Urinary bladder (tissue), 4 donors: ENCODE measurements at places on chromosomes 6 and 20.
A peak's percentile ranks its signal among the peaks of the same experiment; 100 is the strongest.

- no peak for DNase-seq
These were observed 180.1 kb downstream of the SLC24A3 start for GRCh38 chr20:19392344-19393130.

GRCh38 chr6:47195011-47195650, 114.6 kb downstream of the TNFRSF21 start:
- no peak for DNase-seq

DNA sequence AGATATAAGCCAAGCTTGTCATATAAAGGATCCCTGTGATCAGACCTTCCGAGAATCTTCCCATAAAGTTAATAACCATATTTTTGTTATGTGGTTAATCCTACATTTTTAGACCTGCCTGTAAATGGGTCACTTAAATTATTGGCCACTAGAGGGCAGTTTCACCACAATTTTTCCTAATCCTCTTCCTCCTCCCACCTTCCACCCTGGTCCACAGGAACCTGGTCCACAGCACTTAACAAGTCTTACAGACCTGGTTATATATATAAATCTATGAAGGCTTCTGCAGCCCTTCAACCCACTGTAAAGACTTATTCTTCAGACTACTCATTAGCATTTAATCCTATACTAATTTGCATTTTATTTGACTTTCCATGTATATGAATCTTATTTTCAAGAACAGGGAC, 28.3 kb downstream of the MRS2 start:
- DNase-seq, result no peak

GRCh38 chr20:61025536-61025935, 226.5 kb upstream of the CDH4 start:
- no peak for DNase-seq

GRCh38 chr6:127547215-127547614, 28.1 kb upstream of the MTCL3 start:
- no peak for DNase-seq

- no peak for DNase-seq
These were observed 102.6 kb upstream of the HDGFL1 start for GRCh38 chr6:22466665-22467245.

DNA sequence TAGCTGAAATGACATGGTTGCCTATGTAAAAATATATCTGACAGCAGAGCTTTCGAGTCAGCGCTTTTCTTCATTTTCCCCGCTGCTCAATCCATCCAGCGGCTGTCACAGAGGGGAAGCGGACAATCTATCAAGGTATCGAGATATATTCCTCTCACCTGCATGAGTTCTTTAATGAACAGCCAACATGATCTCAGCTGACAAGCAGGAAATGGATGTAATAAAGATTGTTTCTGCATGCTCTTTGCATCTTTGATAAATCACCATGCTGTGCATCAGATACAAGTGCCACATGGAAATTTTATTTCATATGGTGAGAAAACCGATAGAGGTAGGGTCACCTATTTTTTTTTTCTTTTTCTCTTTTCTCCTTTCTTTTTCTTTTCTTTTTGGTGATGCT, 602.3 kb upstream of the MMS22L start:
- DNase-seq, result no peak

DNA sequence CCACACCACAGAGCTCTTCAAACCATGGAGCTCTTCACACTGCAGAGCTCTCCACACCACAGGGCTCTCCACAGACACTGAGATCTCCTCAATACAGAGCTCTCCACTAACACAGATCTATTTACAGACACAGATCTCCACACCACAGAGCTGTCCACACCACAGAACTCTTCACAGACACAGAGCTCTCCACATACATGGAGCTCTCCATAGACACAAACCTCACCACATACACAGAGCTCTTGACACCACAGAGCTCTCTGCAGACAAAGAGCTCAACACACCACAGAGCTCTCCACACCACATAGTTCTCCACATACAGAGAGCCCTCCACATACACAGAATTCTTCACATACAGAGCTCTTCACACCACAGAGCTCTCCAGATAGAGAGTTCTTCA, 53.0 kb downstream of the ERMARD start:
- no peak for DNase-seq

GRCh38 chr6:40410821-40411220, 176.3 kb downstream of the LRFN2 start:
- DNase-seq, result peak; percentile 39

DNA sequence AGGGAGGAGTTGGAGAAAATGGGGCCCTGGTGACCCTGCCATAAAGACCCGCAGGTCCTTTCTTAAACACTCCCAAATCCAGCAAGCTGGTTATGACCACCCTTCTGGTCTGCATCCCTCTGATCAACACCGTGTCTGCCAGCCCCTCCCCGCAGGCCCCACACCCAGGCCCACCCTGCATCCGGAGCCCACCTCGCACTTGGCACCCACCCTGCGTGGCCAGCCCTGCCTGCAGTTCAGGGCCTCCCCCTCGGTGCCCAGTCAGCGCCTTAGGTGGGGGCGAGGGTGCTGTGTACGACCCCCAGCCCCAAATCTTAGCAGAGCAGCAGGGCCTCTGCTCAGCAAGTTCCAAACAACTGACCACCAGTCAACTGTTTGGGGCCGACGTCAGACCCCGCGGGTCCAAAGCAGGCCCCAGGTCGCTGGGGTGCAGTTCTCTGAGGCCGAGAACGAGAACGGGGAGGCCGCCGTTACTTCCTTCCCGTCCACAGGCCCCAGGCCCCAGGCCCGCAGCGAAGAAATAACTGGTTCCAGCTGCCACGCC, 1.2 kb downstream of the ACSS1 start:
- DNase-seq, result no peak

GRCh38 chr20:4571759-4572531, 149.8 kb upstream of the PRND start:
- DNase-seq, result no peak

DNA sequence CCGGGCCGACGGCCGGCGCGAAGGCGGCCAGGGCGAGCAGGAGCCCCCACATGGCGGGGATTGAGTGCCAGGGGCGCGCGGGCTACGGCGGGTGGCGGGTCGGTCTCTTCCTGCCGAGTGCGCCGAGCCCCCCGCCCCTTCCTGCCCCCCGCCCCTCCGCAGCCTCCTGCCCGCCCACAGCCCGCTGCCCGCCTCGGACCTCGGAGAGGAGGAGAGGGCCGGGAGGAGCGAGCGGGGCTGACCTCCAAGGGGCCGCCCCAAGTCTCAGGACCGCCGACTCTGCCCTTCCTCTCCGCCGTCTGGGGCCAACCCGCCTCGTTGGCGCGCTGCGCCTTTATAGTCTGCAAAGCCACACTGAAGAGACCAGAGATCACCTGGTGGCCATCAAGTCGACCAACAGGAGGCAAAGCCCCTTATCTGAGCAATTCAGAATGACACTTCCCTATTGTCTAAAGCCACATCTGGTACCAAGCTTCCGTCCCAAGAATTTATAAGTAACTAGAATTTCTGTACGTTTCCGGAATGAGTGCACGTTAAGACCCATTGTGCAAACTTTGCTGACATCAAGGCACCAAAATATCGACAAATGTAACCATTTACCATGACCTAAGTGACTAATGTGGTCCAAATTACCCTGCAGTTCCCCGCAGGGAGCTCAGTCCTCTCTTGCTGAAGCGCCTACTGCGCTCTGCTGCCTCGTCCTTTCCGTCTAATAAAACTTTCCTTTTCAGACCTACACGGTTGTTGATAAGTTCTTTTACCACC, at the start of gene CPXM1:
Gene CPXM1 (minus strand): TSS at position 107 of the 765 bp plus-strand sequence. CDS start 55 bp downstream, at position 52.
- DNase-seq, result no peak

DNA sequence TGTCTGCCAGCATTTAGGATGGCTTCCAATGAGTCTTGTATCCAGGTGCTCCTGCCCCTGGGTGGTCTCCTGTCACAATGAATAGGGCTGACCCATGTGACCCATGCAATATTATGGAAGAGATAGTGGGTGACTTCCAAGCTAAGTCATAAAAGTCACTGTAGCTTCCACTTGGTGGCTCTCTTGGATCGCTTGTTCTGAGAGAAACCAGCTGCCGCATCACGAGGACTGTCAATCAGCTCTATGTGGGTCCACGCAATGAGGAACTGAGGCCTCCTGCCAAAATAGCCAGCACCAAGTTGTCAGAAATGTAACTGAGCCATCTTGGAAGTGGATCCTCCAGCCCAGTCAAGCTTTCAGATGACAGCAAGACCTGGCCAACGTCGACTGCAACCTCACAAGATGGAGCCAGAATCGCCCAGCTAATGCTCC, 14.9 kb upstream of the MATN4 start:
- no peak for DNase-seq

GRCh38 chr6:56593801-56594318, 48.8 kb downstream of the DST start:
- no peak for DNase-seq

DNA sequence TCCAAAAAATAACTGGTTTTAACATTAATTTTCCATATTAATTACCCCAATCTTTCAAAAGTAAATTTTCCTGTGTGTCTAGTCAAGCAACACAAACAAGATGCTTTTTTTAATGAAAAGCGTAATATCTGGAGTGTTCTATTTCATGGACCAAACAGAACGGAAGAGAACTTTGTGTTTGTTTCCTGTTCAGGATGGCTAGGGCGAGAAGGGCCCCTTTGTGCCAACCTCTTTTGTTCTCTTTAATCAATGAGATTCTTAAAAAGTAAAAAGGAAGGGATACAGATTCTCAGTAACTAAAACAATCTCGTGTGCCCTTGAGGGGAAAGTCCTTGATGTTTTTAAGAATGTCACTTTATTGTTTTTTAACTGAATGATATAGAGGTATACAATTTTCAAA, 55.7 kb downstream of the GNAS start:
- no peak for DNase-seq

- DNase-seq, result no peak
These were observed 24.6 kb downstream of the CEBPB start for GRCh38 chr20:50215101-50215690.

GRCh38 chr20:5077761-5078387, 41.9 kb downstream of the PCNA start:
- DNase-seq, result no peak

DNA sequence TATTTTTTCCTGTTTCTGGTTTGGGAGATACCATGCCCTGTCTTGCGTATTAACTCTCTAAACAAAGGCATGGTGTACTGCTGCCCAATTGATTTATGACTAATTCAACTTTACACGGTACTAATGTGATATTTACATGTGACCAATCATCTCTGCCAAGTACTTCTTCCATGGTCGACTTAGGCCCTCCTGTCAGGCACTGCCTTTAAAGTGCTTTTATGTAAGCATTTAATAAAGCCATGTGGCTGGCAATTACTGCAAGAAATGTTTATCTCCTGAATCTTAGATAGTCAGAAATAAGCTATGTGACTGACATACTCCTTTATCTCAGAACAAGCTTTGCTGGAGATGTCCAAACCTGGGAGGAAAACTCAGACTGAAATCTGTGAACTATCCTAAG, 323.4 kb downstream of the BTBD3 start:
- peak; percentile 39 for DNase-seq

- DNase-seq, result no peak
These were observed 8.5 kb downstream of the GRIK2 start for GRCh38 chr6:101401792-101402621.

GRCh38 chr20:64069614-64070243, 6.7 kb downstream of the TCEA2 start:
- no peak for DNase-seq

DNA sequence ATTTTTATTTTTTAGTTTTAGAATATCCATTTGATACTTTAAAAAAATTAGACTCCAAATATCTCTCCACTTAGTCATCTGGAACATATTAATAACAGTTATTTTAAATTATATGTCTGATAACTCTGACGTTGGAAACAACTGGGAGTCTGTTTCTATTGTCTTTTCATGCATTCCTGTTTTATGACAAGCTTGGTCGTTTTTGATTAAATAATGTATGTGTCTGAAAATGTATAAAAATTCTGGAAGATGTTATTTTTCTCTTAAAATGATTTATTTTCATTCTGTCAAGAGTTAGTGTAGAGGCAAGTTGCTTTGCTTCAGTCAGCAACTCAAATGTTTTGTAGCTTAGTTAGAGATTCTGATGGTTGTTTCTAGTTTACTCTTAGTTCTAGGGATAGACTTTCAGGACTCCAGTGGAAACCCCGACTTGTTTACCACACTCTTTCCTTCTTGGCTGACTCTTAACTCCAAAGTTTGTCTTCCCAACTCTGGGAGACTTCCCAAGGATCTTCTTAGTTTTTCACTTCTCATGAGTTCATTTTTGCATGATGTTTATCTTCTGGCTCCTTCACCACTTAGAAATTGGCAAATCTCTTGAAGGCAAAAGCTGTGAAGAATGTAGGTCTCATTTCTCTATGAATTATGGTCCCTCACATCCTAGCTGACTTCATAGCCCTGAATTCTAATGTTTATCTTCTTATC, 190.9 kb downstream of the LAMA2 start:
- DNase-seq, result no peak

GRCh38 chr6:38702558-38703397, at the start of gene GLO1:
TSS of gene GLO1 (minus strand) at chr6:38703145. CDS start at chr6:38703054, 91 bp downstream.
- DNase-seq, result peak; percentile 97

GRCh38 chr6:43921548-43922425, 151.8 kb downstream of the VEGFA start:
- DNase-seq, result no peak

- DNase-seq, result no peak
These were observed 112.1 kb upstream of the BCLAF1 start for GRCh38 chr6:136401749-136402148.

GRCh38 chr6:37862992-37863391, 43.5 kb downstream of the ZFAND3 start:
- no peak for DNase-seq

DNA sequence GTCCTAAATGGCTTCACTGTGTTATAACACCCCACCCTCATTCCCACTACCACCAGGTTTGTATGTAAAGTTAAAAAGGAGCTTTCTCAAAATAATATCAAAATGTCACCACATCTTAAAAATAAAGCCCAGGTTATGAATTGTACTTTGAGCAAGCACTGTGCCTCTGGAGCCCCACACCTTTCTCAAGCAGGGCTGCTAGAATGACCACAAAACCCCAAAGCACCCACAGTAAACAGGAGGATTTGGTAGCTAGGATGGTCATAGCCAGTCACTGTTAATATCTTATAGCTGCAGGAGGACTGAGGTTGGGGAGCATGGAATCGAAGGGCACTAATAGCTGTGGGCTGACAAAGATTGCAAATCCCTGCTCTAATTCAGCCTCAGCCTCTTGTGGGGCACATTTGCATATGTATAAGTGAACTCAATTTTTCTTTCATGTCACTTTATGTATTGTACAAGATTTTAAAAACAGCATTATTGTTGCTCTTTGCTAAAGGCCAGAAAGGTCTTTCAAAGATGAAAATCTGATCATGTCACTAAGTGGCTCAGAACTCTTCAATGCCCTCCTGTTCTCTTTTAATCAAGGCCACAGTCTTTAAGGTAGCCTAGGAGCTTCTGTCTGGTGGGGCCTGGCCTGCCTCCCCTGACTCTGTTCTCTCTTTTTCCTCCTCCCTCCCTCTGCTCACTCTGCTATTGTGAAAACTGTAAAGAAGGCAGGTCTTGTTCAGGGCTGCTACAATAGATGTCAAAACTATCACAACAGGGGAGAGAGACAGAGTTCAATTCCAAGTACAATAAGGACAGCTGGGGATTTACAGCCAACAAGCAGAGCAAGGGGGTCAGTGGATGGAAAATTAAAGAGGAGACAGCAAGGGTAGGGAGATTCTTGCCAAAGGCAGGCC, 101.6 kb downstream of the TMEM200A start:
- no peak for DNase-seq
